ENCODE measurements at places on chromosomes 1 and 21.

DNA sequence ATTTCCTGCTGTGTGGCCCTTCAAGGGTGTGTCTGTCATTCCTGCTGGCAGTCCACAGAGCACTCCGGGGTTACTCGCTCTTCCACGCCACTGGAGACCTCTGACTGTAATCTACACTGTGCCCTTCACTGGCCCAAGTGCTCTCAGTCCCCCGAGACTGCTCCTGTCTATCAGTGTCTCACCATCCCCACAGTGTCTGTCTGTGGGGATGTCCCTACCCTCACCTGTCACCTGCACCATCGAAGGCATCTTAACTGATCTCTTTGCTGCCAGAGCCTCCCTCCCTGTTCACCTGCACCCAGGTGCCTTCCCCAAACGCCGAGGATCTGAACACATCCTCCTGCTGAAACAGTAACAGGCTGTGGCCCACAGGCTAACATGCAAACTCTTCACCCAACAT is 136.7 kb downstream of the MATN1 start:
- no peaks in the 10 kb centered on the region for H3K36me3 ChIP-seq
- H3K27me3 ChIP-seq = peaks cover 27% of the 10 kb centered on the region

DNA sequence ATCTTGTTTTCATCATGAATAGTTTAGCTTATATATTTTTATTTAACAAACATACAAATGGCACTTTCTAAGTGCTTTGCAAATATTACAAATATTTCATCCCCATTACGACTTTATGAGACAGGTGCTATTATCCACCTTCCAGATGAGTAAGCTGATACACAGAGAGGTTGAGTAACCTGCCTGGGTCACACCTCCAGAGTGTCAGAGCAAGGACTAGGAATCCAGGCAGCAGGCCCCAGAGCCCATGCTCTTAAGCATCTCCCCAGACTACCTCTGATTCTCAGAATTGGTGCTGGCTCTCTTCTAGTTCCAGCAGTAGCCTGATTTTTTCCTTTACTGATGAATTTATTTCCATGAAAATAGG is 40.0 kb downstream of the EPHB2 start:
- H3K4me3 ChIP-seq = no peak overlapping the region
- peaks cover 21% of the 10 kb centered on the region for H3K4me1 ChIP-seq
- peak overlapping the region; percentile 83 for H3K27ac ChIP-seq
- no peak for DNase-seq
- no peaks in the 10 kb centered on the region for H3K36me3 ChIP-seq

DNA sequence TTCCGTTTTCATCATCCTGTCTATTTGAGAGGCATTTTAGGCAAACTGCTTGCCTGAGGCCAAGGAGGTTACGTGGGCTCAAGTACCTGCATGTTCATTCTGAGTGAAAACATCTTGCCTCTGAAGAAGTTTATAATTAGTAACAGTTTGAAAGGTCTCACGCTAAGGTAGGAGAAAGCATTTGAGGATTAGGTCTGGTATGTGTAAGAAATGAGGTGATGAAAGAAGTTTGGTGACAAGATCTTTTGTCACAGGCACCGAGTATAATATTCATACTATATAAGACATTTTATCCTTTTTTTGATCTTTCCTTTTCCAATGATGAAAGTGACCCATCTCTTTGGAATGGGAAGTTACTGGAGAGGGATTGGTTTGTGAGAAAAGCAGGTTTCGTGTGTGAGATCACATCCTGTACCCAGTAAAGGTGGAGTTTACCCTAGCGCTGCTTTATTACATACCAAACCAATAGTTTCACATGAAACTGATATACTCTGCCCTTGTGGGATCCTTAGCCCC is 98.7 kb upstream of the PDC start:
- no peak overlapping the region for H3K27ac ChIP-seq
- no peaks in the 10 kb centered on the region for H3K4me1 ChIP-seq
- H3K27me3 ChIP-seq = no peaks in the 10 kb centered on the region
- no peaks in the 10 kb centered on the region for H3K36me3 ChIP-seq
- H3K4me3 ChIP-seq = no peak overlapping the region
- DNase-seq = no peak

GRCh38 chr1:210586771-210587170 is 258.1 kb downstream of the HHAT start:
- H3K27me3 ChIP-seq = no peaks in the 10 kb centered on the region
- DNase-seq = no peak
- H3K27ac ChIP-seq = no peak overlapping the region
- no peaks in the 10 kb centered on the region for H3K36me3 ChIP-seq
- no peaks in the 10 kb centered on the region for H3K4me1 ChIP-seq
- H3K4me3 ChIP-seq = no peak overlapping the region

GRCh38 chr1:100349246-100349645 is 3.1 kb upstream of the CDC14A start:
- no peak for DNase-seq
- no peaks in the 10 kb centered on the region for H3K27me3 ChIP-seq
- no peak overlapping the region for H3K27ac ChIP-seq
- H3K4me1 ChIP-seq = peaks cover under 1% of the 10 kb centered on the region
- H3K4me3 ChIP-seq = no peak overlapping the region

DNA sequence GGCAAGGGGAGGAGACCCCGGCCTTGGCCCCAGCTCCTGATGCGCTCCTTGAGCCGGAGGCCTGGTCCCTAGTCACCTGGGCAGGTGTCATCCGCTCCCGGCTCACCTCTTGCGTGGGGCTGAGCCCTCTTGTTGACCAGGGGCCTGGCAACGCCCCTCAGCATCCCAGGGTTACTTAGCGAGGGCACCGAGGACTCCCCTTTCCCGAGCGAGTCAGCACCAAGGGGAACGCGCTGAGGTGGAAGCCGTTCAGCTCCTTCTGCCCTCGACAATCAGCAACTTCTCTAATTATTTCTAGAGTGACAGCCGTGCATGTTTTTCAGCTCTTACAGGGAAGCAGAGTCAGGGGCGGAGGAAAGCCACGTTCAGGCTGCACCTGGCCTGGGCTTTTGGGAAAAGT is 522 bp downstream of the SLC45A1 start:
- H3K27me3 ChIP-seq = peaks cover 3% of the 10 kb centered on the region
- no peak for DNase-seq
- no peaks in the 10 kb centered on the region for H3K36me3 ChIP-seq
- peaks cover 7% of the 10 kb centered on the region for H3K4me1 ChIP-seq
- H3K4me3 ChIP-seq = peak overlapping the region; percentile 56

GRCh38 chr1:147086129-147086528 is 86.1 kb downstream of the PRKAB2 start:
- no peaks in the 10 kb centered on the region for H3K36me3 ChIP-seq
- no peak overlapping the region for H3K4me3 ChIP-seq

GRCh38 chr1:215986401-215986800 is 419.3 kb downstream of the KCTD3 start:
- no peaks in the 10 kb centered on the region for H3K4me1 ChIP-seq
- no peaks in the 10 kb centered on the region for H3K27me3 ChIP-seq
- no peaks in the 10 kb centered on the region for H3K36me3 ChIP-seq
- no peak overlapping the region for H3K4me3 ChIP-seq
- no peak for DNase-seq

DNA sequence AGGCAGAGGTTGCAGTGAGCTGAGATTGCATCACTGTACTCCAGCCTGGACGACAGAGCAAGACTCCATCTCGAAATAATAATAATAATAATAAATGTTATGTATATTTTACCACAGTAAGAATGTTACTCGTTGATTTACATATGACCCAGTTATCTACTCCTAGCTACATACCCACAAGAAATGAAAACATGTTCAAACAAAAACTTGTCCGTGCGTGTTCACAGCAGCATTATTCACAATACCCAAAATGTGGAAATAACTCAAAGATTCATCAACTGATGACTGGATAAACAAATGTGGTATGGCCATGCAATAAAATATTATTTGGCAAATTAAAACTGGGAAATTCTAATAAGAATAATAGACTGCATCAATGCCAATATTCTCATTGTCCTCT is 31.7 kb upstream of the ENSA start:
- peaks cover 71% of the 10 kb centered on the region for H3K36me3 ChIP-seq
- no peak overlapping the region for H3K4me3 ChIP-seq
- no peak for DNase-seq

DNA sequence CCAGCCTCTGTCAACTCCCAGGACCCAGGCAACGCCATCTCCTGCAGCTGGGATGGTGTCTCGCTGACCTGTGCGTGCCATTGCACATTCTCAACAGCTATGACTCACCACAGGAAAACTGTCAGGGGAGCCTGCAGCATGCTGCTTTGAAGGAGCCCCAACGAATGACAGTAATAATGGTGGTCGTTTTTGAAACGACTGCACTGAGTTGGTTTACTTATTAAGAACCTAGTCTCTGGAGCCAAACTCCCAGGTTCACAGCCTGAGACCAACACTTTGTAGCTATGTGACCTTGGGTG is 21.6 kb downstream of the TCEA3 start:
- H3K36me3 ChIP-seq = peaks cover 6% of the 10 kb centered on the region
- no peak overlapping the region for H3K4me3 ChIP-seq
- no peak for DNase-seq
- H3K27ac ChIP-seq = peak overlapping the region; percentile 47
- no peaks in the 10 kb centered on the region for H3K27me3 ChIP-seq
- H3K4me1 ChIP-seq = peaks cover 30% of the 10 kb centered on the region

GRCh38 chr1:90823686-90824085 is 106.6 kb upstream of the BARHL2 start:
- no peaks in the 10 kb centered on the region for H3K36me3 ChIP-seq
- no peak overlapping the region for H3K4me3 ChIP-seq
- no peak for DNase-seq
- H3K27me3 ChIP-seq = no peaks in the 10 kb centered on the region
- H3K27ac ChIP-seq = no peak overlapping the region

GRCh38 chr21:39788383-39788782 is 43.4 kb downstream of the IGSF5 start:
- H3K36me3 ChIP-seq = no peaks in the 10 kb centered on the region
- H3K27ac ChIP-seq = no peak overlapping the region
- no peak overlapping the region for H3K4me3 ChIP-seq
- no peaks in the 10 kb centered on the region for H3K27me3 ChIP-seq
- H3K4me1 ChIP-seq = no peaks in the 10 kb centered on the region
- peak; percentile 89 for DNase-seq

GRCh38 chr1:238582816-238583215 is 692.1 kb upstream of the ZP4 start:
- no peak overlapping the region for H3K27ac ChIP-seq
- no peak for DNase-seq
- H3K27me3 ChIP-seq = no peaks in the 10 kb centered on the region
- H3K36me3 ChIP-seq = no peaks in the 10 kb centered on the region

- no peaks in the 10 kb centered on the region for H3K27me3 ChIP-seq
- no peaks in the 10 kb centered on the region for H3K4me1 ChIP-seq
- H3K4me3 ChIP-seq = no peak overlapping the region
- no peak overlapping the region for H3K27ac ChIP-seq
- DNase-seq = no peak
These were observed 134.2 kb downstream of the LMO4 start for GRCh38 chr1:87462894-87463293.

DNA sequence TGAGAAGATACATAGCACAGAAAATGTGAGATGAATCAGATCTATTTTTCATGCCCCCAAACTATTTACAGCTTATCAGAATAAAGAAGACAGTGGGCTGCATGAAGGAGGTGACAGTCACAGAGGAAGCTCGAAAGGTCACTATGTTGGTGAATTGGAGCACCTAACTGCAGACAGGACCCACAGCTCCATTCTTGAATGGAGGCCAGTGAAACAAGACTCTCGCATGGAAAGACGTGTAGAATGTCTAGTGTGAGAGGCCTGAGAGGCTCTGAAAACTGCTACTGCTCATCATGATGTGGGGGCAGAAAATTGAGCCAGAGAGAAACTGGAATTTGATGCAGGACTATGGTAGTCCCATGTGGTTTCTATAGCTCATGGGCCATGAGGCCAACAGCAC is 60.3 kb upstream of the CCDC190 start:
- no peak for DNase-seq
- H3K36me3 ChIP-seq = no peaks in the 10 kb centered on the region
- H3K27me3 ChIP-seq = no peaks in the 10 kb centered on the region
- no peak overlapping the region for H3K27ac ChIP-seq

GRCh38 chr1:212129781-212130180 is 94.2 kb downstream of the DTL start:
- H3K36me3 ChIP-seq = no peaks in the 10 kb centered on the region
- no peak overlapping the region for H3K27ac ChIP-seq
- no peak overlapping the region for H3K4me3 ChIP-seq
- H3K27me3 ChIP-seq = no peaks in the 10 kb centered on the region

DNA sequence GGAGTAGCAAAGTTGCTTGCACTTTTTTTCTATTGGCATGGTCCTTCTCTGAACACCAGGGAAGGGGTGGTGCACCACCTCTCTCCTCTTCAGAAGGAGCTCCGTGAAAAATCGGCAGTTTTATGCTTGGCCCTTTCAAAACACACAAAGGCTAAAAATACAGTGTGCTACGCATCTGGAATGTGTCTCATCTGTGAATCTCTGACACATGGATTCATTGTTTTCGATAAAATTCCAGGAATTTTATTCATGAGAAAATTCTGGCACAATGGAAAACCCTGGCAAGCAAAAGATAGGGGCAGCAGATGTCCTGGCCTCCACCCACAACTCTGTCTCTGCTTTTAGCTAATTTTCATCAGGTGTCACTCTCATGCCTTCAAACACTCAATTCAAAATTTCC is 42.9 kb downstream of the ERG start:
- no peak for DNase-seq
- H3K4me3 ChIP-seq = no peak overlapping the region
- H3K36me3 ChIP-seq = no peaks in the 10 kb centered on the region
- H3K27ac ChIP-seq = no peak overlapping the region
- H3K4me1 ChIP-seq = no peaks in the 10 kb centered on the region

DNA sequence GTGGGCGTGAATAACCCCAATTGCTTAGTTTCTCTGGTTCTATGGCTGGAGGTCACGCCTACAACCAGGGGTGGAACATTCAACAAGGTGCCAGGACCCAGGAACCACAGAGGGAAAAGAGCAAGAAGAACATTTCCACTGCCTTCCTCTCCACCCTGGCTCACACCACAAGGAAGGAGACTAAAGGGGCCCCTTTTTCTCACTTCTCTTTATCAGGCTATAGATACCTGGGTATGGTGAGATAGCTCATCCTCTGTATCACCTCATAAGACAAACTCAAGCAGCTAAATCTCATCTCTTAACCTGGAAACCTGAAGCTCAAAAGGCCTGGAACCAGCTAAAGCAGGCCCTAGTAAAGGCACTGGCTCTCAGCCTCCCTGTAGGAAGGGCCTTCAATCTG is 438.8 kb upstream of the OLFM3 start:
- no peaks in the 10 kb centered on the region for H3K36me3 ChIP-seq
- no peak for DNase-seq
- H3K4me1 ChIP-seq = no peaks in the 10 kb centered on the region
- H3K4me3 ChIP-seq = no peak overlapping the region
- no peaks in the 10 kb centered on the region for H3K27me3 ChIP-seq
- H3K27ac ChIP-seq = no peak overlapping the region

- H3K36me3 ChIP-seq = no peaks in the 10 kb centered on the region
- H3K4me3 ChIP-seq = no peak overlapping the region
- H3K4me1 ChIP-seq = peaks cover 6% of the 10 kb centered on the region
- no peak for DNase-seq
- peaks cover 71% of the 10 kb centered on the region for H3K27me3 ChIP-seq
These were observed 665 bp downstream of the DAB1 start for GRCh38 chr1:57423135-57423655.

- no peak for DNase-seq
- H3K27me3 ChIP-seq = no peaks in the 10 kb centered on the region
These were observed 58.2 kb upstream of the KIAA1614 start for GRCh38 chr1:180854456-180854855.

- H3K4me1 ChIP-seq = peaks cover 9% of the 10 kb centered on the region
- H3K36me3 ChIP-seq = no peaks in the 10 kb centered on the region
- no peak overlapping the region for H3K4me3 ChIP-seq
- DNase-seq = no peak
- no peak overlapping the region for H3K27ac ChIP-seq
- no peaks in the 10 kb centered on the region for H3K27me3 ChIP-seq
These were observed 26.5 kb upstream of the LRRC8C start for GRCh38 chr1:89606227-89606980.

Measured in upper lobe of right lung (tissue), 1 donor.